Stimulated activated effector memory CD8-positive, alpha-beta T cell treated with anti-CD3 and anti-CD28 coated beads, Interleukin-12 subunit alpha, Interleukin-12 subunit beta, amount 100 ng/mL, for 72 hours (primary cell): ENCODE measurements at places on chromosomes 3 and 15.

GRCh38 chr3:38805765-38806386 is 10.1 kb downstream of the SCN10A start:
- DNase-seq, result peak; percentile 55

DNA sequence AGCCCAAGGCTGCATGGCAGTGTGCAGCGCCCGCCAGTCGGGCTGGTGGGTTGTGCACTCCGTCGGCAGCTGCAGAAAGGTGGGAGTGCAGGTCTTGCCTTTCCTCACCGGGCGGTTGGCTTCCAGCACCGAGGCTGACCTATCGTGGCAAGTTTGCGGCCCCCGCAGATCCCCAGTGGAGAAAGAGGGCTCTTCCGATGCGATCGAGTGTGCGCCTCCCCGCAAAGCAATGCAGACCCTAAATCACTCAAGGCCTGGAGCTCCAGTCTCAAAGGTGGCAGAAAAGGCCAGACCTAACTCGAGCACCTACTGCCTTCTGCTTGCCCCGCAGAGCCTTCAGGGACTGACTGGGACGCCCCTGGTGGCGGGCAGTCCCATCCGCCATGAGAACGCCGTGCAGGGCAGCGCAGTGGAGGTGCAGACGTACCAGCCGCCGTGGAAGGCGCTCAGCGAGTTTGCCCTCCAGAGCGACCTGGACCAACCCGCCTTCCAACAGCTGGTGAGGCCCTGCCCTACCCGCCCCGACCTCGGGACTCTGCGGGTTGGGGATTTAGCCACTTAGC is 4.3 kb downstream of the ISL2 start:
- no peak for DNase-seq

GRCh38 chr3:131731709-131732108 is 228.9 kb upstream of the MRPL3 start:
- no peak for DNase-seq

DNA sequence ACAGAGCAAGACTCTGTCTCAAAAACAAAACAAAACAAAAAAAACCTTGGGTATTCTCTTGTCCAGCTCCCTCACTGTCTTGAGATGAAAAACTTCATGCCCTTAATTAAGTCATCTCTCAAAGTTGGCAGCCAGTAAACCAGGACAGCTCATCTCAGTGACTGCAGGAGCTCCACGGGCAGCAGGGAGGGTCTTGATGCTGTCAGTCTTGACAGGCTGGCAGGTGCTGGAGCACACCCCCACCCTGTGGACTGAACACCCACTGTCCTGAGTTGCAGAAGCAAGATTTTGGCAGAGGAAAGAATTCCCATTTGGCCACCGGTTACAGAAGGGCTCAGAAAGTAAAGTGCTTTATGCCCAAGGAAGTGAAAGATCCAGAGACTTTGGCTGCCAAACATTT is 8.0 kb downstream of the DNAJA4 start:
- DNase-seq, result no peak

GRCh38 chr15:74901612-74902063 is 5.0 kb downstream of the FAM219B start:
- DNase-seq, result peak; percentile 56

- no peak for DNase-seq
Observed at GRCh38 chr15:58527573-58528187, 95.9 kb downstream of the LIPC start.

GRCh38 chr3:58029842-58030584 is 21.8 kb downstream of the FLNB start:
- no peak for DNase-seq

- DNase-seq, result no peak
Observed at GRCh38 chr3:54621184-54621583, 306.7 kb downstream of the LRTM1 start.

- DNase-seq, result no peak
Observed at GRCh38 chr15:89340573-89340972, 5.9 kb upstream of the POLG start.

- no peak for DNase-seq
Observed at GRCh38 chr15:39124553-39125171, 456.2 kb upstream of the THBS1 start.

- DNase-seq, result no peak
Observed at GRCh38 chr3:126210606-126211005, 30.2 kb upstream of the ALDH1L1 start.
